ENCODE measurements at places on chromosomes 4 and X. TPM values are rescaled to one million over a fixed set of nuclear protein-coding genes. Genes with fewer than 3 reads are reported as not detected.

DNA sequence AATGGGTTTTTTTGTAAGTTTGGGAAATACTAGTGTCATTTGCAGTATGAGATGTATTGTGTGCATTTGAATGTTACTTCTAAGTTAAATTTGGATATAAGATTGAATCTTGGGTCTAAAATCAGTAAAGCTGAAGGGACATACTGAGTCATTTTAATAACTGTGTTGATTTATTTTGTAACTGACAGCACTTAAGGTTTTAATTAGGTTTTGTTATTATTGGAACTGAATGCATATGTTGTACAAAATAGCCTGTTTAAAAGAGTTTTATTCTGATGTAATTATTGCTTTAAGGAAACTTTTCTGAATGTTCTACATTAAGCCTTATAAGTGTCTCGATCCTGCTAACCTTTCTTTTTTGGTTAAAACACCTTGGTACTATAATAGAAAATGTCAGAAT is 396.6 kb downstream of the MAPK10 start:
- DNase-seq, result no peak

- no peak for DNase-seq
These were observed 7.0 kb downstream of the LRCH2 start for GRCh38 chrX:115226929-115227328.

DNA sequence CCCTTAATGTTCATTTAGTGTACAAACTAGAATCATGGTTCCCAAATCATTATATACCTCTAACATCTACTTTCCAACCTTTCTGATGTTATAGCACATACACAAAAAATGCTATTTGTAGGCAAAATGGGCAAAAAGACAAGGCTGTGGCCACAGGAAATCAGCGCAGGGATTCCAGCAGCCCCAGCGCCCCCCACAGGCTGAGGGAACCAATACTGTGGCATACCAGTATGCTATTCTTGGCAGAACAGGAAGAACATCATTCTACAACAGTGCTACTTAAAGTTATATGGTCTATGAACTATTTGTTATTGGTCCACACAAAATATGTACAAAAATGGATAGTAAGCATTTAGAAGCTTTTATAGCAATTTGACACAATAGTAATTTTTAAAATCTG is 25.3 kb downstream of the STEEP1 start:
- no peak for DNase-seq

DNA sequence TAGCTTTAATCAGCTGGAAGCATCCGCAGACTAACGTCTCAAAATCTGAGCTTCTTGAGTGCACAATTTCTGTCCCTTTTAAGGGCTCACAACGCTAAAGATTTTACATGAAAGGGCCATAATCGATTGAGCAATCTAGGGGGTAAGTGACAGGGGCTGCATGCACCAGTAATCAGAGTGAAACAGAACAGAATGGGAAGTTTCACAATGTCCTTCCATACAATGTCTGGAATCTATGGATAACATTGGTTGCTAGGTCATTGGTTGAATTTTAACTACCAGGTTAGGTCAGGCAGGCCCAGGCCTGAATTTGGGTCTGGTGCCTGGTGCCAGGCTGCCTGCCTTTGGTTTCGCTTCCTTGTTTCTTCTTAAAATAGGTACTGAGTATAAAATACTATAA is 42.0 kb upstream of the MTMR8 start:
- DNase-seq, result no peak

- no peak for DNase-seq
These were observed 33.8 kb downstream of the DGKK start for GRCh38 chrX:50436797-50437196.

- DNase-seq, result no peak
These were observed 145.7 kb upstream of the ADAMTS3 start for GRCh38 chr4:72714482-72715279.

DNA sequence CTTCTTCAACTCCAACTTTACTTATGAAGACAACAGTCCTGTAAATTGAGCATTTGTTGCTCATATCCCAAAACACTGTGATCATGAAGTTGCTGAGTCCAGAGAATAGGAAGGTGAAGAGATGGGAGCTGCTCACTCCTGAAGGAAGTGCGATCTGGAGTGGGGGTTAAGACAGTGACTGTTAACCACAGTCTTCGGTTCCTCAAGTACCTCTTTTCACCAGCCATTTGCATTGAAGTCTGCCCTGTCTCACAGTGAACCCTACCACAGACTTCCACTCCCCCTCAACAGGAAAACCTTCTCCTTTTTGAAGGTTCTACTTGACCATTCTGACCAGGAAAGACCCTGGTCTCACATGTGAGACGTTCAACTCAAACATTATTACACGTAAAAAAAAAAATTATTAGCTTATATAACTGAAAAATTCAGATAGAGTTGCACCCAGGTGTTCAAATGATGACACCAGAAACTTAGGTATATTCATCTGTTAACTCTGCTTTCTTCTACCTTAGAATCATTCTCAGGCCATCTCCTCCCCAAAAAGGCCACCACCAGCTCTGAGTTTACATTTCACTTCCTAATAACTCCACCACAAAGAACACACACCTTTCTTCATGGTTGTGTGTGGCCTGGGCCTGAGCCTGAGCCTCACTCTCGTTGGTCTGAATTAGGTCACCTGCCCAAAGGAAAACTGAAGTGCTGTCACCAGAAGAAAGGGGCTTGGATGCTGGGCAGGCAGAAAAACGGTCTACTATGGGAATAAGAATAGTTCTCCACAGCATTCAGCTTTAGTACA is 199.2 kb downstream of the DCTD start:
- DNase-seq, result no peak

GRCh38 chr4:87555773-87556619 is 26.8 kb upstream of the SPARCL1 start:
- no peak for DNase-seq

DNA sequence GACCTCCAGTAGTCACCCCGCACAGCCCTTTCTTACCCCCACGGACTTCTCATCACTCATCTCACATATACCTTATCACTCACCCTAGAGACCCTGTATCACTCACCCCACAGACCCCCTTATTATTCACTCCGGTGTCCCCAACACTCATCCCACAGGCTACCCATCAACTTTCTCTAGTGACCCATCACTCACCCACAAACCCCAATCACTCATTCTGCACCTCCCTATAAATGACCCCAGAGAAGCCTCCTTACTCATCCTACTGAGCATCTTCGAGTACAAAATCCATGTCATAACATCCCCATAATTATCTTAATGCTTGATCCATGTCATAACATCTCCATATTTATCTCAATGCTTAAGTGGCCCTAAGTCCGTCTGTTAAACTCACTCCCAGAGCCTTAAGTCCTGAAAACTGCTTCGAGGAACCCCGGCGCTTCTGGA is 934 bp downstream of the ZNF41 start:
- no peak for DNase-seq

GRCh38 chr4:176036585-176037205 is 28.9 kb upstream of the WDR17 start:
- no peak for DNase-seq

- no peak for DNase-seq
These were observed 63.8 kb upstream of the TAPT1 start for GRCh38 chr4:16289897-16290554.

GRCh38 chr4:140315970-140316369 is 57.5 kb upstream of the SCOC start:
- no peak for DNase-seq

DNA sequence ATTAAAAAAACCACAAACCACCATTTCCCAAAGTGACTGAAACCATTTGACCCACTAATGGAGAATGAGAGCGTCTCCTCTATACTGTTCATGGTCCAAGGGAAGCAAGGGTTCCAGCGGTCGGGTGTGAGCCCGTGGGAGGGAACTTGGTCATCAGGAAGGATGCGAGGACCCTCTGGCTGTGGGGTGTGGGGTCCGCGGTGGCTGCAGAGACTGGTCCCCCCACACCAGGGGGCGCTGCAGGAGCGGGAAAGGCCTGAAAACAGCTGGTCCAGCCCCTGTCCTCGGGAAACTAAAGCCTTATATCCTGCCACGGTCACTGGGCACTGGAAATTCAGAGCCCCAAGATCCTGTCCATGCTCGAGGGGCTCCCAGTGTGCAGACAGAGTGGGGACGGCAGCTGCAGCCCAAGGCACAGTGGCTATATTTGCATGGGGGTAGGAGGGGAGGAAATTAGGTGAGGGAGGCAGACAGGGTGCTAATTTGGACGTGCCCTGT is 4.3 kb downstream of the BLOC1S4 start:
- DNase-seq, result peak; percentile 95

DNA sequence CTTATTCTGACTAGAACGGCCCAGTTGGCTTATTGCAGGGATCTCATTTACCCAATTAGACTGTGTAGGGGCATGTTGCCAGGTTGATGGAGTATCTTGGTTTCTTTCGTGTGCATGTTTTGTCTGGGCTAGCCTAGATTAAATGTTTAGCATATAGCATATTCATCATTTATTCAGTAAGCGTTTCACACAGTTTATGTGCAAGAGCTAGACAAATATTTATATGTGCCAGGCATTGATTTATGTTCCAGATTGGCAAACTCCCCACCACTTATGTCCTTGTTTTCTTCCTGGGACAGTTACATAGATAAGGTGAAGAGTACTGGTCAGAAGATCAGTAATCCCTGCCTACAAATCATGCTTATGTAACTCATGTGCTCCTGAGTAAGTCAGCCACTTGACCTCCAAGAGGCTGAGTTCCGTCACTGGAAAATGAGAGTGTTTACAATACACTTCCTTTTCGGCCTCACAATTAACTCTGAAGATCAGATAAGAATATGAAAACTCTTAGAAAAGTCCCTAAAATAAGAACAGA is 57.2 kb downstream of the RUFY3 start:
- no peak for DNase-seq

GRCh38 chr4:32440391-32440790 is 1720.2 kb downstream of the PCDH7 start:
- no peak for DNase-seq

DNA sequence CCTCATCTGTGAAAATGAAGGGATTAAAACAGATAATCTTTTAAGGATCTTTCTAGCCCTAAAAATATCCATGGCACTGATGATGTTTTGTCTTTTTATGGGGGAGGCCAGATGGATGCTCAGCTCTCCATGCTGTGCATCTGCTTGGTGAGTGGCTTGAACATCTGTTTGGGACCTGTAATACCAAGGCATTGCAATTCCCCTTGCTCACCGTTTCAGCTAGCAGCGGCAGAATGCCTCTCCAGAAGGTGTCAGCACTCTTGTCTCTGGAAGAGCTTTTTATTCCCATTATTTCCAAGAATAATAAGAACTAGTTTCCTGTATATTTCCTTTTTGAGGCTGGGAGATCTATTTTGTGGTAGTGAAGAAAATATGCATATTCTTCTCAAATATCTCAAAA is 151.9 kb upstream of the ANK2 start:
- DNase-seq, result no peak

DNA sequence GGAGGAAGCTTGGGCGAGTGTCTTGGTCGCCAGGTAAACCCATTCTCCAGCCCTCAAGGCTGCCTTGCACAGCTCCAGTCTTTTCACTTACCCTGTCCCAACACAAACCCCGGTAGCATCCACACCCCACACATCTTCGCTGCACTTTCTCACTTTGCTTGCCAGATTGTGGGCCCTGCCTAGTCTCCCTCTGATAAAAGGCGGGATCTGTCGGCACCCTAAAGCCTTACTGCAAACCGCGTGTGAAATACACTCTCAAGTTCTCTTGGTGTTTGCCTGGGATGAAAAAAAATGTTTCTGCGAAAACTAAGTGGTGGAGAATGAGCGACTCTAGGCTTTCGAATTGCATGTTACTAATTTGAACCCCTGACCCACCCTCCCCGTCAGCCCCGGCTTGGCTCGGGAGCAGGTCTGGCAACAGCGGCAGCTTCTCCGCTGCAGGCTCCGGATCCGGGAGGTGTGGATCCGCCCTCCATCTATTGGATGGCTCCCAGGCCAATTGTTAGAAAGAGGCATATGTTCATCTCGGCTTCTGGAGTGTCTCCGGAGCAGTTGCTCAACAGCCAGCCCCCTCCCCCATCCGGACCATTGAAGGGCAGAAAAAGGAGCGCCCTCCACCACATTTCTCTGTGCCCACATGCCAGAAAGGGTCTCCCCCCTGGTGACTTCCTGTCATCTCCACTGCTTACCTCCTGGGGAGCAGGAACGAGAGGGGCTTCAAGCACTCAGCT is 3.0 kb upstream of the CITED1 start:
- DNase-seq, result peak; percentile 85

DNA sequence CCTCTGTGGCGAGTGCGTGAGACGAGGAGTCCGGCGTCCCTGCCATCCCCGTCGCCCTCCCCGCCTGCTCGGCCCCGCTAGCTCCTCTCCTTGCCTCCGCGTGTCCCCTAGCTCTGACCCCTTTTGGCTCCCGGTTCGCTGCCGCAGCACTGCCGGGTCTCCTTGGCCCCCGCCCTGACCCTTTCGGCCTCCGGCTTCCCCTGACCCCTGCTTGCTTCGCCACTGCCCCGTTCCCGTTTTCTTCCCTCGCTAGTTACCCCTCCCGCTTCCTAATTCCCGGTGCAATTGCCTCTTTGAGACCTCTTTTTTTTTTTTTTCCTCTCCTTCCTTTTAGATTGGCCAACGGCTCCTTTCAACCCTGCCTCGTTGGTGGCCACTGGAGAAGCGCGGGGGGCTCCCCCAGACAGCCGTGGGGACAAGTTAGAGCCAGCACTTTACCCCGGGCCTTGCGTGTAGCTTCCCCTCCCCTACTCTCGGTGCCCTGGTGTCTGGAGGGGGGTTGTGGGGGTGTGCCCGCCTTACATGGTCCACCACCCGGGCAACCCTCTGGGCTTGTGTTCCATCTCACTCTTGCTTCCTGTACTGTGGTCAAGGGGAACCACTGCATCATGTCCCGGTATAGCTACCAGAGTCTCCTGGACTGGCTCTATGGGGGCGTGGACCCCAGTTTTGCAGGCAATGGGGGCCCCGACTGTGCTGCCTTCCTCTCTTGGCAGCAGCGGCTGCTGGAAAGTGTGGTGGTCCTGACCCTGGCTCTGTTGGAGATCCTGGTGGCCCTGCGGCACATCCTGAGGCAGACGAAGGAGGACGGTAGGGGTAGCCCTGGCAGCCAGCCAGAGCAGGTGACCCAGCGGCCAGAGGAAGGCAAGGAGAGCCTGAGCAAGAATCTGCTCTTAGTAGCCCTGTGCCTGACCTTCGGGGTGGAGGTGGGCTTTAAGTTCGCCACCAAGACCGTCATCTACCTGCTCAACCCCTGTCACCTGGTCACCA is 548 bp downstream of the TMEM164 start:
- no peak for DNase-seq

DNA sequence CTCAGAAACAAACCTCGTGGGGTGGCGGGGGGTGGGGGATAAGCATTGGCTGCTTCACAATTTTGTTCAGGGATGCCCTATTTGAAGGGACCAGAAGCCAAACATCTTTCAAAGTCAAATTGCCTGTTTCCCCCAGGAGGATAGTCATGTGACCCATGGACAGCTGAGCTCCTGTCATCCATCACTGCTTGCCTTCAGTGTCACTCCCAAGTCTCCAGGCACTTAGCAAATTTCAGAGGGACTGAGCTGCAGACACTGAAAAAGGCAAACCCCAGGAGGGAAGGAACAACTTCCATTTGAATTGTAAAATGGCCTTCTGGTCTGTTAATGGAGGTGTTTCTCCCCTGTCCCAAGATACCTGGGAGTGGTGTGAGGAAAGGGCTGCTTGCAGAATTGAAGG is 73.4 kb downstream of the FRMPD3 start:
- DNase-seq, result no peak

- no peak for DNase-seq
These were observed 660.6 kb upstream of the NR3C2 start for GRCh38 chr4:149102765-149103164.

Gene EXOC1
- 33.4 TPM for total RNA-seq

Gene ATP1B4
- not detected for total RNA-seq

Gene CXCL11
- 0.14 TPM for total RNA-seq

Gene GRIA3
- total RNA-seq, result 4.9 TPM

Gene GPR82
- 0.37 TPM for total RNA-seq

Gene NLGN4X
- total RNA-seq, result 0.90 TPM

Gene XKRX
- 0.14 TPM for total RNA-seq

Gene AMTN
- not detected for total RNA-seq

Gene CENPVL1
- total RNA-seq, result not detected

Gene LRCH2
- 6.1 TPM for total RNA-seq

Gene MAP9
- 13.4 TPM for total RNA-seq

Gene AKAP4
- not detected for total RNA-seq

All from posterior vena cava (tissue), 2 donors.